ENCODE measurements at places on chromosomes 1 and 21. TPM values are rescaled to one million over a fixed set of nuclear protein-coding genes. Genes with fewer than 3 reads are reported as not detected.
A peak's percentile ranks its signal among the peaks of the same experiment; 100 is the strongest.

COA6 gene
- total RNA-seq, result 24.9 TPM

DNA sequence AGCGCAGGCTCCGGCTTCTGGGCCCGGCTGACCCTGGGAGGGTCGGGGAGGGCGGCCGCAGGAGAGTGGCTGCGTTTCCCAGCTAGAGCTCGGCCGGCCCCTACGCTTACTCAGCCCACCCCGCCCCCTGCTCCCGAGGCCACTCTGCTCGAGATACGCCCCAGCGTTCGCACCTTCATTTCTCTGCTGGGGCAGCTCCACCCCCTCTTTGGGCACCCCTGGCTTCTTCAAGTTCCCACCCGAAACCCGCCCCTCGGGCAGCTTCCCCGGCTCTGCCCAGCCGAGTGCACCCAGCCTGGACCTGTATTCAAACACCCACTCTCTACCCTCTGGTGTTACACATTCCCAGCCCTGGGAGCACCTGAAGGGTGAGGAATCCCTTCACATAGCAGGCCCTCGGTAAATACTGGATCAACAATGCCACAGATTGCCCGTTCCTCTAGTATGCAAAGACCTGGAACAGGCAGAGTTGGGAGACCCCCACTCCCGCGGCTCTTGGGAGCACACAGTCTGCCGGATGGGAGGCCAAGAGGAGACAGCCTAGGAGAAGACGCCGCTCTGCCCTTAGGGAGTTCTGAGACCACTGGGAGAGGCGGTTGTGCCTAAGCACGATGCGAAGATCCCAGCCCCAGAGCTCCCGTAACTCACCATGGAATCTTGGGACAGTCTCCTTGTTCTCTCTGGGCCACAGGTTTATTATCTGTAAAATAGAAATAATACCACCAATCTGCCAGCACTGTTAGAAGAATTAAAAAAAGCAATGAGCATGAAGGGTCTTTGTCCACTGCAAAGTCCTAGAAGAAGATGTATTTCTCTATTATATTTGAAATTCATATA, 566 bp upstream of the PAQR7 start:
- peak; percentile 79 for DNase-seq

DNA sequence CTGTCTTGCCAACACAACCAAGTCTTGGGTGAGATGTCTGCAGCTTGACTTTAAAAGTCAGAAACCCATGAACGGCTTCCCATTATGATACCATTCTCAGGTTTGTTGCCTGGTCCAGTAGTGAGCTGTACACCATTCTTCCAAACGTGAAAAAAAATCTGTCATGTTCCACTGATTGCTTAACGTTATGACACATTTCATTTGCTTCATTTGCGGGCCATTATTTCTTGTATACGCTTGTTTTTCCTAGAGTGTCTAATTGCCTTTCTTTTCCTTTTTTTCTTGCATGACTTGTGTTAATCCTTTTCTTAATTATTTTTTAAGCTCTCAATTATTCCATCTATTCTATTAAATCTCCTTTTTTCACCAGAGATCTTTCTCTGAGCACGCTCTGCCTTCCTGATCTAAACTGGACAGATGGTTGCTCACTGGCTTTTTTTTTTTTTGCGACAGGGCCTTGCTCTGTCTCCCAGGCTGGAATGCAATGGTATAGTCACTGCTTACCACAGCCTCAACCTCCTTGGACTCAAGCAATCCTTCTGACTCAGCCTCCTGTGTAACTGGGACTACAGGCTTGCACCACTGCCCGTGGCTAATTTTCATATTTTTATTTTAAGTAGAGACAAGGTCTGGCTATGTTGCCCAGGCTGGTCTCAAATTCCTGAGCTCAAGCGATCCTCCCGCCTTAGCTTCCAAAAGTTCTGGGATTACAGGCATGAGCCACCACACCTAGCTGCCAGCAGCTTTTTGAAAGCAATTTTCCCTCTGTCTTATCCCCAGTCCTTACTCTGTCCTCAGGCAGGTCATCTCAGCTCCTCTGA, 31.7 kb upstream of the CAMTA1 start:
- DNase-seq, result no peak

- no peak for DNase-seq
Measured at GRCh38 chr1:53850082-53850673, 12.1 kb upstream of the NDC1 start.

DNA sequence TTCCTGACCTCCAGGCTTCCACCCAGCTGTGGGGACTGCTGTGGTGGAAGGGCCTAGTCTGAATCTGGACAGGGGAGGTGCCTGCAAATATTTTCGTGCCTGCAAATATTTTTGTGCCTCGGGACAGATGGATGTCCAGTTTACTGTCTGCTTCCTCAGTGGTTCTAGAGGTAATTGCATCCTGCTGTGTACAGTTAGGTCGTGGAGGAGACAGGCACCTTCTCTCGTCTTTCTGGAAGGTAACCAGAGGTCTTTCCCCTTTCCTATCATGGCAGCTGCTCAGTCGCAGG, 53.8 kb upstream of the TINAGL1 start:
- no peak for DNase-seq

DNA sequence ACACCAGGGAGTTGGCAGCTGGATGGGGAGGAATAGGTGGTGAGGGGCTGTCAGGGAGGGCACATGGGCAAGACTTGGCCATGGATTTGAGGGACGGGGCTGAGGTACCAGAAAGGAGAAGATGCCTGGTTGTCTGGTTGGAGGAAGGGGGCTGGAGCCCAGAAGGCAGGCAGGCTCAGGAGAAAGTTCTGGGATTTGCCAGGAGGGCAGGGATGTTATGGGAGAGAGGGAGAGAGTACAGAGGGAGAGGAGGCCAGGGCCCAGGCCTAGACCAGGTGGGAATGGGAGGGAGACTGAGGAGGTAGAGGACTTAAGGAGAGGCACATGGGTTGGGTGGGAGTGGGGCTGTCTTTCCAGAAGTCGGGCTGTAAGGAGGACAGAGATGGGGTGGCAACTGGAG, 4.3 kb downstream of the A3GALT2 start:
- DNase-seq, result no peak

CENPF gene
- total RNA-seq, result 7.0 TPM

AVPR1B gene
- total RNA-seq, result 2.3 TPM

DNA sequence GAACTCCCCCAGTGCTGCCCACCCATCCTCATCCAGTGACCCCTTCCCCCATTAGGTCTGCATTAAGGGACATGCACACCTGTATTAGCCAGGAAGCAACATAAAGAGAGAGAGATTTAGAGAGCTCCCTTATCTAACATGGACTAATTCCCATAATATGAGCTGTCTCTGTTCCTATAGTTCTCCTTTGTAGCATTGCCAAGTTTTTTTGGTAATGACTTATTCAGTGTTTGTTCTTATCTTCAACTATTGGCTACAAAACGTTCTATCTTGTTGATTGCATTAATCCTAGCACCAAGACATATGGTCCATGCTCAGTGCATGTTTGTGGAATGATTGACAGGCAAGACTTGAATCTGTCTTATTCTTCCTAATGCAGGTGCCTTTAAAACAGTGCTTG, 264.0 kb downstream of the ADGRL2 start:
- peak; percentile 7 for DNase-seq

SLC1A7 gene
- total RNA-seq, result not detected
